SK-N-MC (cell line): ENCODE measurements at places on chromosomes 7 and 10.

DNA sequence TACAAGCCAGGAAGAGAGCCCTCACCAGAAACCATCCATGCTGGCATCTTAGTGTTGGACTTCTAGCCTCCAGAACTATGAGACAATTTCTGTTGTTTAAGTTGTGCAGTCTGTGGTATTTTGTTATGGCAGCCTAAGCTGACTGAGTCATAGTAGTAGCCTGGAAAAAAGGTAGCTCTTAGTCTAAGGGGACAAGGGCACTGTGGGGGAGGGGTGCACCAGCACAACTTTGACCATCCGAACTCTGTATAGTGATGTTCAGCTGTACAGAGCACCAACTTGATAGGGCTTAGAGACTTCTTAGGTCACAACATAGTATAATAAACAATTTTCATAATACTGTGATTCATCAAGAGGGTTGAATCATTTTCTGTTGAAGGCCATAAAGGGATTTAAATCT lies 14.3 kb downstream of the EIF4EBP2 start:
- DNase-seq, result no peak

DNA sequence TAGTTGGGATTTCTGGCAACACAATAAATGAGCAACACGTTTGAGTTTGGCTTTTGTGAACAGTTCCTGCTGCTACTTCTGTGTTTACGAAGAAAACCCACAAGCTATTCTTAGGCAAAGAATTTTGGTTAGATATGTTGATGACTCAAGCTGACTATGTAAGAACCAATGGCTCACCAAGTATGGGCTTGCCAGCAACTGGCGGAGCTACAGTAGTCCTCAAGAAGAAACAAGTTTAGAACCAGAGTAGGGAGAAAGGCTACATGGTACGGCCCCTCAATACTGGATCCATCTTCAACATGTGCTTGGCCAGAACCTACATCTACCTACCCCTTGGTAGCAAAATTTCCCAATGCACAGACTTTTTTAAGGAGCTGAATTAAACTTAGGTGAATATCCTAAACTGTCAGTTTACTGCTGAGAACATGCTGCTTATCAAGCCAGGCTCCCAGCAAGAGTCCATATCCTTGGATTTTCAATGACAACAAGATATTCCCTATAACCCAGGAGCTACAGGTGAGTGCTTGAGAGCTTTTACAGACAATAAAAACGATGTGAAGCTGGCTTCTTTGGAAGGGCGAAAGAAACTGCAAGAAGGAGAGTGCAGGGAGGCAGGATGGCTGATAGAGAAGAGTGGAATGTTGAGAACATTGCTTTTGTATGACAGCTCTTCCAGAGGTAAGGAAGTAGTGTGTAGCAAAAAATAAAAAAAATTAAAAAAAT lies 74.3 kb upstream of the ASAH2 start:
- DNase-seq, result no peak

DNA sequence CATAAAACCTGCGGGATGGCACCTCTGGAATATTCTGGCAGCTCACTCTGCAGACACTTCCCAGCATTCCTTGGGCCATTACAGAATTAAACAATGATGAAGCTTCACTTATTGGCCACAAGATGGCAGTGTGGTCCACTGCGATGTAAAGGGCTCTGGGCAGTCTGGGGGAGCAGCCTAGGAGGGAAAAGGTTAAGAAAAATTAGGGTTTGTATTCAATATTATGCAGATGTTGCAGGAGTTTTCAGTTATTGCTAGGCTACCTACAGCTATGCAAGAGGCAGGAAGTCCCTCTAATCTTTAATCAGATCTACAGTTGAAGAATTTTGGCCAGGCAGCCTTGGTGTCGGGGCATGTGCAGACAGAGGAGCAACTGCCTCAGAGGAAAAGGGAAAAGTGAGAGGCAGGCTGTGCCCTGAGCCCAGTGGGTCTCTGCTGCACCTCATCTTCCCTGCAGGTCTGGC lies 233.2 kb upstream of the PRSS1 start:
- peak; percentile 40 for DNase-seq

GRCh38 chr7:131238347-131238931 lies 89.2 kb upstream of the MKLN1 start:
- DNase-seq, result no peak

- no peak for DNase-seq
These were observed 98.9 kb downstream of the PRLHR start for GRCh38 chr10:118496525-118496924.

DNA sequence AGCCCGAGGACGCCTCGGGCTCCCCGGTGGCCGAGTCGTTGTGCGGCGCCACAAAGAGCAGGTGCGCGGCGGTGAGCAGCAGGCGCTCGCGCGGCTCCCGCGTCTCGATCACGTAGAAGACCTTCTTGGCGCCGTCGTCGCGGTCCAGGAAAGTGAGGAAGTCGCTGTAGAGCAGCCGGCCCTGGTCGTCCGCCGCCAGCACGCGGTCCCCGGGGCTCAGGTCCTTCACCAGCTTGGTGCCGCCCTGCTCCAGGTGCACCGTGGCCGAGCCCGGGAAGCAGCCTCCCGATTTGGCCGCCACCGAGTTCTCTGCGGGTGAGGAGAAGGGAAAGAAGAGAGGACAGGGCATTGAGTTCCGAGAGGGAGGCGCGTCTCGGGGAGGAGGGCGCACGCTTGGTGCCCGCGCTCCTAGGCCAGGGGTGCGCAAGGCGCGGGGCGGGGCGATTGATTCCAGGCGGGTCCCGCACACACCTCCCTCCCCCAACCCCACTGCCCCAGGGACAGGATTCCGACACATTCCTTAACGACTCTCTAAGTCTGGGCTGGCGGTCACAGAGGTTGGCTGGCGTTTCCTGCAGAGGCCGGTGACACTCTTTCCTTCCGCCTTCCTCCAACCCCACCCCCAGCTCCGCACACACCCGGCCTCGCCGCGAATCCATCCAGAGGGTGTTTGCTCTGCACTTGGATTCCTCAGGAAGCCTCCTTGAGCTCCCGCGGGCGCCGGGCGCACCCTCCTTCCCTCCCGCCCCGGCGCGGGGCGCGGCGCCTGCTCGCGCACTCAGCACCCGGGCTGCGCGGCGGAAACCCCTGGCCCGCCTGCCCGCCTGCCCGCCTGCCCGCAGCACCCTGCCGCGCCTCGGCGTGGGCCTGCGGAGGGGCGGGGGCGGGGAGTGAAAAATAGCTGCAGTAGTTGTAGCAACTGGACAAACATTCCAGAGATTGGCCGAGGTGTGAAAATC lies 8.6 kb downstream of the SHH start:
- DNase-seq, result no peak

- DNase-seq, result no peak
These were observed 75.4 kb downstream of the ATXN7L1 start for GRCh38 chr7:105800849-105801534.

DNA sequence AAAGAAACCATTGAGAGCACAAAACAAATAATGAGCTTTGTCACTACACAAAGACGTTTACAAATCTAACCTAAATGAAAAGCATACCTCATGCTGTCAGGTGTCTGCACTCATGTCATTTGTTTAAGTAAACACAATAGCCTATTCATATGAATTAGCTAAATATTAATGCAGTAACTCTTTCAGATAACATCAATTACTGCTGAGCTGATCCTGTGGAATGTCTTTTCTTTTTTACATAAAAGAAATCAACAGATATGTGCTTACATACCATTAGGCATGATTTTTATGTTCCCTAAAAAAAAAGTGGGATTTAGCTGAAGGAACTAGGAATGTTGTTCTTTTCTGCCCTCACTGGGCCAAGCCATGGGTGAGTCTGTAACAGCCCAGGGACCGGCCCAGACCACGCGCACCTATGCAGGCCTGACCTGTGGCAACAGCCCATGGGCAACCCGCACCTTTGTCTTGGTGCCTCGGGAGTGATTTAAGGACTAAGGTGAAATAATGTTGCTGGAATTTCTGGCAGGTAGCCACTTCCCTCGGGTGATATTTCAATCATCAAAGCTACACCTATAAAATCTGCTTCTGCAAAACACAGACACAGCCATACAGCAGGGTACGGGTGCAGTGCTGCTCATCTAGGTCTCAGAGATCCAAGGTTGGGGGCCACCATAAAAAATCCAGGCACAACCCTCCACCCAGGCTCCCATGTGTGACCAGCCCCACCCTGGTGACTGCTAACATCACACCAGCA lies 44.6 kb downstream of the FGFR2 start:
- no peak for DNase-seq

DNA sequence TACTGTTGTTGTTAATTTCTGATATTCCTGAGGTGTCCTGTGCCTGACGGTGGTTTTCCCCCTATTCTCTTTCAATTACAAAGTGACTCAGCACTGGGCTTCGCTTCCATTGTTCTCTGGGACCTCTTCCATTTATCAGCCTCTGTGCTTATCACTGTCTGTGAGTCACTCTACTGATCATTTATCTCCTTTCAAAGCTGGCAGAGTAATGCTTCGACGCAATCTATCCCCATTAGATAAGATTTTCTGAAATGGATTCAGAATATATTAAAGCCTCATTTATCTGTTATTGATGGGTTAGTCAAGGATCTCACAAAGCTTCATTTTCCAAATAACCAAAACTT lies 679.2 kb downstream of the SDK1 start:
- DNase-seq, result no peak

DNA sequence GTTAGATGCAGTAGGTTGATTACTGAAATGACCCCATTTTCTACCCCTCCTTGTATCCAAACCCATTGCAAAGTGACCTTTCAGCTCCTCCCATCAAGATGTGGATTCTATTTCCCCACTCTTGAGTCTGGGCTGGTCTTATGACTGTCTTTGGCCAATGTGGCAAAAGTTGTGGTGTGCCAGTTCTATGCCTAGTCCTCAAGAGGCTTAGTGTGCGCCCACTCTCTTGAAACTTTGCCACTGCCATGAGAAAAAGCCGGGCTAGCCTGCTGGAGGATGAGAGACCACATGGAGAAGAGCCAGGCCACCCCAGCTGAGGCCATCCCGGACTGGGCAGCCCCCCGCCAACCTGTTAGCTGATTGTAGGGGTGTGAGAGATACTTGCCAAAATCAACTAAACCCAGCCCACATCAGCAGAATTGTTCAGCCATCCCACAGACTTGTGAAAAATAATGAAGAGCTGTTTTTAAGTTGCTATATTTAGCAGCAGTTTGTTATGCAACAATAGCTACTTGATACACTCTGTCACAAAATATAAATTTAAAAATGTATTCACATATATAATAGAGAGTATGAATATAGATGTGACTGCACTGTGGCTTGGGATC lies 131.0 kb upstream of the PALS2 start:
- DNase-seq, result no peak

GRCh38 chr7:94832051-94832450 lies 75.3 kb upstream of the PPP1R9A start:
- no peak for DNase-seq

GRCh38 chr7:92645114-92646061 lies 55.2 kb upstream of the FAM133B start:
- no peak for DNase-seq

- DNase-seq, result no peak
These were observed 45.4 kb downstream of the CUBN start for GRCh38 chr10:17084258-17084657.

- no peak for DNase-seq
These were observed 27.6 kb upstream of the TAS2R16 start for GRCh38 chr7:123023126-123023525.

DNA sequence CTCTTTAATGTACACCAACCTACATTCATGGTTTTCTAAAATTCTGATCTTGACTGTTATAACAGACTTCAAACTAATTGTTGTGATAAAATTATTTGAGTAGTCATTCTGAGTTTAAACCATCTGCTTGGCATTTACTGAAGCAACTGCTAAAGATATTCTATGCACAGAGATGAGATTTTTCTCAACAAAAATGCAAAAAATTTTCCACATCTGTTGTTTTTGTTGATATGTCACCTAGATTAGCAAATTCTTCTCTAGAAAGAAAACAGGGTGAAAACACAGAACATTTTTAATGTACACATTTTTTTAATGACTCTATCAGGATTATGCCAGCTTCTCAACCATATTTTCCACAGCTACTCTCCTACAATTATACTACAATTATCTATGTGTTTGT lies 42.7 kb downstream of the ARHGAP12 start:
- no peak for DNase-seq

DNA sequence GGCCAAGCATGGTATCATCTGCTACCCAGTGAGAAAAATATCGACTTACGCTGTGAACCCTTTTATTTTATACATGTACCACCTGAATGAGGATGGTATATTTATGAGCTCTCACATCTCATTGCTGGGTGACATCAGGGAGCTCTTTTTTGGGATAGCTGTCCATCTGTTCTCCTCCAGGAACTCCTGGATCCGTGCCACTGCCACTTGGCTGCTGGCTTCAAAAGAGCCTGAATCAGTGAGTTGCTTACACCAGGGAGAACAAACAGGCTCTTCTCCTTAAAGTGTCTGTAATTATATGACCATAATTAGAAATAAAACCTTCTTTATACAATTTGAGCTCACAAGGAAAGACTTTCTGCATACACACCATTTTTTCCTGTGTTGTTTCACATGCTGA lies 106.2 kb downstream of the KAT6B start:
- no peak for DNase-seq

DNA sequence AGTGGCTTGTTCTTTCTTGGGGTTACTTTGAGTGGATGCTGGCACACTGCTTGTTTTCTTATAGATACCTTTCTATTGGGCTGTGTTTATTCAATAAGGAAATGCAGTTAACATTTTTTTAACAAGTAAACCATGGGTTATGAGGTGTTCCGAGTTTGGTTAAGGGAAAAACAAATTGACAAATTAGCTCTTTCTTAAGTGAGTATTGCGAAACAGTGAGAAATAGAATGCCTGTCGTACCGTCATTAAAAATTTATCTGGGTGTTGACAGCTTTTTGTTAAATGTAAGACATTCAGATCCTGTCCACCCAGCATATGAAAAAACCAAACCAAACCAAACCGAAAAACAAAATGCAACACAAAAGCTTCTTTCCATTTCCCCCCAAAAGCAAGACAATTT lies 6.2 kb downstream of the CUX1 start:
- no peak for DNase-seq

- DNase-seq, result no peak
These were observed 10.4 kb downstream of the NFE2L3 start for GRCh38 chr7:26162431-26162830.

DNA sequence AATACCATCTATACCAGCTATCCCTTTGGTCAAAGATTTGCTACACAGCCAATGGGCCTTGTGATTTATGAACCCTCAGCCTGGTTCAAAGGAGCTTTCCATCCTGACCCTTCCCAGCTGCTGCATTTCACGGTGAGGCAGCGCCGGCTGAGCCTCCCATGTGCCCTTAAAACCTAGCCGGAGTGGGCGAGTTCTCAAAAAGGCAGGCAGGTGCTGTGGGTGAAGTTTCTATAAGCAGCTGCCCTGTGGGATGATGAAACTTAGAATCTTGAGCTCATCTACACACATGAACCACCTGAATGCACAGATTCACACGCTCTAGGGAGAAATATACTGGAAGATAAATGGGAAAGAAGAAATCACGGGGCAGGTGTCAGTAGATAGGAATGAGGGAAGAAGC lies 224.7 kb downstream of the MLLT10 start:
- DNase-seq, result no peak

DNA sequence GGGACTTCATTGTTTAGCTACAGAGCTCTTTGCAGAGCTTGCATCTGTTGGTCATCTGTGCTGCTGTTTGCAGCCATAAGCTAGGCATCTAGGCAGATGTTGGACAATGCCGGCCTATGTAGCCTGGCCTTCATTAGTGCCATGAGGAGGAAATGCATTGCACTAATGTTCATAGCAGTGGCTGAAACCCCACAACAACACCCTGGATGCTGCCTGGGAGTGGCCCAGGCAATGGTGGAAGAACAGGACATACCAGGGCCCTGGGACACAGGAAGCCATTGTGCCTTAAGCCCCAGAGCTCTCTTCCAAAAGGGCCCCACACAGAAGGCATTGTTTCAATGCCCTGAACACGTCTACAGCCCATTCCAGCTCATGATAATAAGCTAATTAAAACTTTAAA lies 131.5 kb upstream of the LYZL1 start:
- DNase-seq, result no peak

- no peak for DNase-seq
These were observed 103.6 kb downstream of the DYNC2I1 start for GRCh38 chr7:158959954-158960353.
